ENCODE measurements at places on chromosomes 5 and 9.

DNA sequence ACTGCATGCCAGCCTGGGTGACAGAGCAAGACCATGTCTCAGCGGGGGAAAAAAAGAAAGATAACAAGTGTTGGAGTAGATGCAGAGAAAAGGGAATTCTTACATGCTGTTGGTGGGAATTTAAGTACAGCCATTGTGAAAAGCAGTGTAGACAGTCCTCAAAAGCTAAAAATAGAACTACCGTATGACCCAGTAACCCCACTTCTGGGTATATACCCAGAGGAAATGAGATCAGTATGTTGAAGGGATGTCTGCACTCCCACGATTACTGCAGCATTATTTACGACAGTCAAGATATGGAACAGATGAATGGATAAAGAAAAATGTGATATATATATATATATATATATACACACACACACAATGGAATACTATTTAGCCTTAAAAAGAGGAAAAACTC lies 225.3 kb upstream of the SLC24A2 start:
- DNase-seq, result no peak

DNA sequence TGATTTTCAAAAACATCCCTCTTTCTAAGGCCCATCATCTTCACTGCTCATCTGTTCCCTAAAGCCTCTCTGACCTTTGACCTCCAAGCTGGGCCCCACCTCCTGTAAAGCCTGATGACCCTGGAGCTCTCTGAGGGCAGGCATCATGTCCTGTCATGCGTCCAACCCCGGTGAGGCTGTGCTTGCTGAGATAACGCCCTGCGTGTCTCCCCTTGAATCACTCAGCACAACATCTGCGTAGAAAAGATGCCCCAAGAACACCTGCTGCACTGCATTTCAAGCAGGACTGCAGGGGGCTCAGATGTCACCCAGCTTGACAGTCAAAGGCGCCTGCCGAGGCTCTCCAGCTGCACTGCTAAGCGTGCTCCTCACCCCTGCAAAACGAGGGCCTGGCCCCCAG lies 78.0 kb downstream of the OTULIN start:
- no peak for DNase-seq

- no peak for DNase-seq
These were observed 488 bp downstream of the SKIC3 start for GRCh38 chr5:95554331-95554646.

DNA sequence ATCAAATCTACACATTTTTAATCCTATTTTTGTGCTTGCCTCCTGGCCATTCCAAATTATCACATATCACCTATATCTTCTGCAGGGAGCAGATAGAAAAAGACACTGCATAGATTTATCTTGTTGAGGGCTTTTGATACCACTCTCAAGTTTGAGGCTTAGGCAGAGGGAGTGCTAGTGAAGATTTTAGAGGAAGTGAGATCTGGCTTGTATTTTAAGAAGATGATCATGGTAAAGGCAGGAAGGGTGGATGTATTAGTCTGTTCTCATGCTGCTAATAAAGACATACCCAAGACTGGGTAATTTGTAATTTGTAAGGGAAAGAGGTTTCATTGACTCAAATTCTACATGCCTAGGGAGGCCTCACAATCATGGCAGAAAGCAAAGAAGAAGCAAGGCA lies 220.9 kb upstream of the TUT7 start:
- no peak for DNase-seq

GRCh38 chr5:40428126-40428525 lies 251.6 kb upstream of the PTGER4 start:
- peak; percentile 3 for DNase-seq

DNA sequence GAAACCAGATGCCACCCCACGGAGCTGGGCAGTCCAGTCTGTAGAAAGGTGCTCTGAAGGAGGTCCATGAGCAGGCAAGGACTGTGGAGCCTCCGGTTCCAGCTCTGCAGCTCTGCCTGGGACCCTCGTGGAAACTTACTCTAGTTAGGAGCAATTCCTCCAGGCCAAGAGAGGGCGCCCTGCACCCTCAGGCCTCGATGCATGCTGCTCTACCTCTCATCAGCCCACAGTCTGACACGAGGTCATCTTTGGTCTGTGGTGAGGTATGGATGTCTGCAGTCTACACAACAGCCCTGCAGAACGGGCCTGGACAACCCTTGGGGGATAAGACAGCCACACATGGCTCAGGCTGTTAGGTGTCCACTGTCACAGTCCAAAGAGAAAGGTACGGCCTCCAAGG lies 50.6 kb upstream of the UBTD2 start:
- DNase-seq, result no peak

- DNase-seq, result no peak
These were observed 74.6 kb downstream of the CFAP95 start for GRCh38 chr9:69895185-69895584.

DNA sequence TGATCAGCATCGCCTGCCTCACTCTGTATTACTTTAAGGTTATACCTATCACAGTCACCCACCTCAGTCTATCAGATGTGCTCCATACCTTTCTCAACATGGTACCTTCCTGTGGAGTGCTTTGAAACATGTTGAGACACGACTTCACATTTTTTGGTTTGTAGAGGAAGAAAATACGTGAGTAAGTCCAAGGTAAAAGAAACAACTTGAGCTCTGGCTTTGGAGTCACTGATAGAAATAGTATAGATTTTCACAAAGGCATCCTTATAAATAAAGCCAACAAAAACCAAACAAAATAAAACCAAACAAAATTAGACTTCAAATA lies 77.5 kb upstream of the HMHB1 start:
- DNase-seq, result no peak

GRCh38 chr5:132263548-132264261 lies 6.2 kb downstream of the PDLIM4 start:
- no peak for DNase-seq

- DNase-seq, result no peak
These were observed 445.2 kb downstream of the ELAVL2 start for GRCh38 chr9:23380821-23381220.

DNA sequence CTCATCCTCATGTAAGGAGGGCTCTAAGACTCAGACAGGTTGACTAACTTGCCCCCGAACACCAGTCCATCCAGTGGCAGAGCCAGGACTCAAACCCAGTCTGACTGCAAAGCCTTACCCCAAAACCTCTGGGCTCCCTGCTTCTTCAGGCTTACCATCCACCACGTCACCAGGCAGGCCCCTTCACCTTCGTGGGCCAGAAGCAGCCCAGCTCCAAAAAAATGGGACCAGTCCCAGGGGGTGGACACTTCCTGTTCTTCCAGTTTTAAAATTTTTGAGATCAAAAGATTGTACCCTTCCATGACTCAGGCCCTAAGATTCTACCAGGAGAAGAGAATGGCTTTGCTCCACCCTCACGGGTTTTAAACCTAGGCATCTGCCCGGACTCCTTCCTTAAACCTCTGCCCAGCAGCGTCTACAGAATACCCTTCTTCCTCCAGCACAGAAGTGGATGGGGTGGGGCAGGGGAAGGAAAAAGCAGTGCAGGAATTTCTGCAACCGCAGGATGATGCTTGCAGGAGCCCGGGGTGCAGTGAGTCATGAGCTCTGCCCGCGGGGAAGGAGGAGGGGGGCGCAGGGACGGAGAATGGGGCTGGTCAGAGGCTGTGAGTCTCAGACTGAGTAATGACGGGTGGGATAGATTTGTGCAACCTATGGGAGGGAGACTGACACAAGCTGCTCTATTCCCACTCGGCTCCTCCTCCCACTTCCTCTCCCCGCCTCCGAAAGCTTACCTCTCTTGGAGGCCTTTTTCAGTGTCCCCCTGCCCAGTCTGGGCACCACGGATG lies 50.4 kb upstream of the STXBP1 start:
- no peak for DNase-seq

GRCh38 chr9:96185518-96186156 lies 116.3 kb downstream of the HSD17B3 start:
- no peak for DNase-seq

- no peak for DNase-seq
These were observed 41.9 kb downstream of the NCS1 start for GRCh38 chr9:130213911-130214761.

DNA sequence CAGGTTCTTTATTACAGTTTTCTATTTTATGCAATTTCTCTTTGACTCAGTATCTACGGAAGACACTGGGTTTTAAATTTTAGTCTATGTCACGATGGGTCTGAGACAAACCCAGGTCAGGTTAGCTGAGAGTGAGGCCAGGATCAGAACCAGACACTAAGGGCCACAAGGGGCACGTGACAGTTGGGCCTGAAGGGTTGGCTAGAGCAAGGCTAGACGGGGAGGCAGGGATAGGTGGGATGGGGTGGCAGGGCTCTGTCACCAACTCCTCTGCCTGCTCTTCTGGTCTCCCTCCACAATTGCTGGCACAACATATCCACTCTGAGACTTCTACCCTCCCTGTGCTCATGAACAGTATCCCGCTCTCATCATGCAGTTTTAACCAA lies 76.4 kb downstream of the MED27 start:
- DNase-seq, result no peak

GRCh38 chr9:89639367-89639795 lies 34.6 kb downstream of the GADD45G start:
- no peak for DNase-seq

DNA sequence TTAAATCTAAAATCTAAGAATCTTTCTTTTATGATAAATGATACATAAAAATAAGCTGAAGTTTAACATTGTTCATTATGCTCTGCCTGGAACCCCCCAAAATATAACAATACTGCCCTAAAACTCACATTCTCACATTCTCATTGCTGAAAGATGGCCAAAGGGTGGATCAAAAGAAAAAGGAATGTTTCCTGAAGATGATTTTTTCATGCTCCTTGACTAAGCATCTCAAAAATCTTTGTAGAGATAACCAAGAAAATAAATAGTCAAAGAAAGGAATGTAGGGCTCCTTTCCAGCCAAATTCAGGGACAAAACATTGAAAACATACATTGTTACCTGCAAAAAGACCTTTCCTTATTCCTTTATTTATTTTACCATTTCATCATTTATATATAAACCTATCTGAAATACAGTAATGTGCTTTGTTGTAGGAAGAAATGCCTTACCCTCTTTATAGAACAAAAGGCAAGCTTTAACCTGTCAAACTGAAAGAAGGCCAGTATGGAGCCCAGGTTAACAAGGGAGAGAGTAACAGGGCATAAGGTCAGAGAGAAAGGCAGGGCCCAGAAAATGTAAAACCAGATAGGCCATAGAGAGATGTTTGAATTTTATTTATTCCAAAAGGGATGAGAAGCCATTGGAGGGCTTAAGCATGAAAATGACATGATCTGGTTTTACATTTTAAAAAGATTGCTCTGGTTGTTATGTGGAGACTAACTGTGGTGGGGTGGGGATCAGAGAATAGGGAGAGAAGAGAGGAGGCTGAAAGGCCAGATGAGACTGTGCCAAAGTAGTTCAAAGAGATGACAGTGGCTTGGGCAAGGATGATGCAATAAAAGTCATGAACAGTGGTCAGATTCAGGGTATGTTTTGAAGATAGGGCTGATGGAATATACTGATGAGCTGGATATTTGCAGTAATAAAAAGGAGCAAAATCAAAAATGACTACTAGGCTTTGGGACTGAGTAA lies 37.3 kb upstream of the CDK5RAP2 start:
- DNase-seq, result no peak

DNA sequence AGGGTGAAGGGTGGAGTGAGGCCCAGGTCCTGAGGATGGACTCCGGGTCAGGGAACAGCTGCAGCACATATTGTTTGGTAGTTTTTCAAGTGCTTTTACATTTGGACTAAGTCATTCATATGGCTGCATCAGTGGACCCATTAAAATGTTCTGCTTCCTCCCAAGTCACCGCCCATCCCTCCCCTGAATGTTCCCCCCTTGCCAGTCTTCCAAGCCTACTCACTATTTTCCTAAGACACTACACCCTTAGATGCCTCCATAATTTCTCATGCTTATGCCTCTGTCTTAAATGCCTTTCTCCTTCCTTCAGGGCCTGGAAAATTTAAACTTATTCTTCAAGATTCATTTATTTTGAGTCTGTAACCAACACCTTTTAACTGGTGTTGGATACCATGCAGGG lies 86.6 kb upstream of the NR4A3 start:
- no peak for DNase-seq

DNA sequence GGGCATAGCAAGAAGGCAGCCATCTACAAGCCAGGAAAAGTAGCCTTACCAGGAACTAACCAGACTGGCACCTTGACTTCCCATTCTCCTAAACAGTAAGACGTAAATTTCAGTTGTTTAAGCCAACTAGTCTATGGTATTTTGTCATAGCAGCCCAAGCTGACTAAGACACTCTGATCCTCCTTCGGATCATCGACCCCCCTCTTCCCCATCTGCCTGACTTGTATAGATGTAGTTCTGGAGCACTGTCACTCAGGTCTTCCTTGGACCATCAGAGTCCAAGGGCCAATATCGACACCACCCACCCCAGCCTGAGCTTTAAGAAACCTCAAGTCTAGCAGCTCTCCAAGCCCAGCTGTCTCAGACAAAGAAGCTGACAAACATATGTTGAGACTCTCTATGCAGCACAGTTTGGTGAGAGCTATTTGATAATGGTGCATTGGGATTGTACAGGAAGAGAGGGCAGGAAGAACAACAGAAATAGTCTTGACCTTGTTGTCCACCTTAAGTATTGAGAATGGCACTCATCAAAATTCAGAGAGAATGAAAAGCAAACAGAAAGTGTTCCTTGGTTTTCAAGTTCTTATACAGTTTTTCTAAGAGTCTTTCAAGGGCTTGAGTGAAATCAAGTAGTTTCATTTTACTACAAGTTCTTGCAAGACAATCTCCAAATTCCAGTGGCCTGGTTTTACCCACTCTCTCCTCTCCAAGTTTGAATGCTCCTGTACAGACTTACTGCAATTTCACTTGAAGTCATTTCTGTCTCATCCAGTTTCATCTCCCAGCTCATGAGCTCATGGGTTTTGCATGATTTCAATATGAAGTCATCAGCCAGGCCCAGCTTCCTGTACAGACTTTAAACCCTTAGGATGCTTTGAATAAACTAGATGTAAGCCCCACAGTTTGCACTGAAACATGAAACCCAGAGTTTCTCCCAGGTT lies 122.3 kb upstream of the RAI14 start:
- no peak for DNase-seq

GRCh38 chr5:96254980-96255691 lies 177.9 kb downstream of the PCSK1 start:
- DNase-seq, result no peak

GRCh38 chr5:101782352-101783103 lies 513.6 kb downstream of the SLCO4C1 start:
- no peak for DNase-seq

- no peak for DNase-seq
These were observed 2.1 kb downstream of the SEPTIN8 start for GRCh38 chr5:132774896-132775295.

- DNase-seq, result no peak
These were observed 185.6 kb downstream of the EFNA5 start for GRCh38 chr5:107485184-107485583.

DNA sequence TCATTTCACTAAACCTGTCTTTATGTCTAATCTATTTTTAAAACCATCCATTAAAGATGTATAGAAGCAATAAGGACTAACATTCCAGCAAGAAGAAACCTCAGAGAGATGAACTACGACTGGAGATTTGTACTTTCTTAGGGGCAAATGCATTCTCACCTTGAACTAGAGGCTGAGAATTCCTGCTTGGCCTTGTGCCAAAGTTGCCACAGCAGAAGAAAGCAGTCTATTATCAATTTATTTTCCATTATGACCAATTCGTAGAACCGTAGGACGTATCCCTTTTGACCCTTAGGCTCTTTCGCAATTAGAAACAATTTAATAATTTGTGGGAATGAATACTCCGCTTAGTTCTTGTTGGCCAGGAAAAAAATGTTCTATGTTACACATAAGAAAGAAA lies 1647.4 kb upstream of the CDH9 start:
- DNase-seq, result no peak

GRCh38 chr9:37100741-37101140 lies 19.6 kb upstream of the ZCCHC7 start:
- no peak for DNase-seq

Measured in large intestine (tissue), 12 donors.